ENCODE measurements at places on chromosomes 3 and 15.

- peak; percentile 61 for DNase-seq
Measured at GRCh38 chr3:114392831-114393230, 99.0 kb downstream of the TIGIT start.

DNA sequence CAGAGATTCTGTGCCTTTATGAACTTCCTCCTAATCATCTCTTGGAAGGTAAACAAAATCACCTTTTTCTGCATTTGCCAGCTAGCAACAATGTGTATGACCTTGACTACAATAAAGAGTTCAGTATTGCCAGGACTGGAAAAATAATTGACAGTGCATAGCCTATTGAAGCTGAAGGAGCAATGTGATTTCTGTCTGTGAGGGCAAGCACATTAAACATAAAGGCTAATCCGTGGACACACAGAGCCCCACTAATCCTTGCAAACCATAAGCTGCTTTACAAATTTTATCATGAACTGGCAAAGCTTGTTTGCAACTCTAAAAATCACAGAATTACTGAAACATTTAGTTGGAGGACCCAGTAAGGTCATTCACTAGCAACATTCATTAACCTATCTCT, 563.8 kb downstream of the PYDC2 start:
- DNase-seq: no peak

DNA sequence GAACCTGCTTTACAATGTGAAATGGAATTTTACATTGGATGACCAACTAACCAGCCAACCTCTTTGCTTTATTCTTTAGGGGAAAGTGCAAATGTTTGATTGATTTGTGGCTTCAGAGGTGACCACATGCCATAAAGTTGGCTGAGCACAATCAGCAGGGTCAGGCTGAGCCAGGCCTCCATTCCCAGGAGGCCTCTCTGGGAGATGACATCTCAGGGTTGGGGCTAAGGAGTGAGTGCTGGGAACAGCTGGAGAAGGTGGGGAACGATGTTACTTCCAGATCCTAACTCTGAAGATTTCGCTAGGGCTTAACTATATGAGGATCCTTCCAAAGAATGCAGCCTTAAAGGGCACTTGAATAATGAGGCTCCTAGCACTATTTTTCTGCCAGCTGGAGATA, 131.7 kb downstream of the ATP10A start:
- no peak for DNase-seq

- DNase-seq: no peak
Measured at GRCh38 chr3:18044191-18044590, 301.8 kb upstream of the TBC1D5 start.

DNA sequence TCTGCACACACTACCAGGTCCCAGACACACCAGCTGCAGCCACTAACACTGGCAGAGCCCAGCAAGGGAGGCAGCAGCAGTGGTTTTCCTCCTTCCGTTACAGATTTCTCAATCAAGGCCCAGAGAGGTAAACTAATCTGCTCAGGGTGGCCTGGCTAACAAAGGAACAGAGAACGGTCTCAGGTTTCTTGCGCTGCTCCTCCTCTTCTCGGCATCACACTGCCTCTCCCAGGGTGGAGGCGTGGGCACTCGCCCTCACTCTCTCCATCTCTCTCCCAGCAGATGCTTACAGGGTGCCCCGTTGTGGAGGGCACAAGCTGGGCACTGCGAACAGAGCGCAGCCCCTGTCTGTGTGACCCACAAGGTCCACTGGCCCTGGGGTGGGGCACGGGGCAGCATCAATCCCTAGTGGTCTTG, 228.7 kb downstream of the VPS13C start:
- DNase-seq: no peak

DNA sequence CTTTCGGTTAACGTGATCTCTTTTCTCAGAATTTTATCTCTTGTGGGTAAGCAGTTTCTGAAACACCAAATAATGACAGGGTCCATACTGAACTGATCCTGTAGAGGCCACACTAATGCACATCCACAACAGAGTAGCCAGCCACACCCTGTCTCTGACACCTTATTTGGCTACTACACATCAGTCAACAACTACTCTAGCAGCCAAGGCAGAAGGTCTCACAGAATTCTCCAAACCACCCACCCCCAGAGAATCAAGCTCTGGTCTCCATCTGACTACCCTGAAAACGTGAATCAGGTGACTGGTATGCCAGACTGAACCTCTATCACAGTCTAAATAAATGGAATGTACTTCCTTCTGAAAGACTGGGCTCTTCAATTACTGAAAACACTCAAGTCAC, 38.0 kb downstream of the EDC3 start:
- no peak for DNase-seq

- DNase-seq: no peak
Measured at GRCh38 chr15:98231696-98232440, 271.4 kb downstream of the ARRDC4 start.

DNA sequence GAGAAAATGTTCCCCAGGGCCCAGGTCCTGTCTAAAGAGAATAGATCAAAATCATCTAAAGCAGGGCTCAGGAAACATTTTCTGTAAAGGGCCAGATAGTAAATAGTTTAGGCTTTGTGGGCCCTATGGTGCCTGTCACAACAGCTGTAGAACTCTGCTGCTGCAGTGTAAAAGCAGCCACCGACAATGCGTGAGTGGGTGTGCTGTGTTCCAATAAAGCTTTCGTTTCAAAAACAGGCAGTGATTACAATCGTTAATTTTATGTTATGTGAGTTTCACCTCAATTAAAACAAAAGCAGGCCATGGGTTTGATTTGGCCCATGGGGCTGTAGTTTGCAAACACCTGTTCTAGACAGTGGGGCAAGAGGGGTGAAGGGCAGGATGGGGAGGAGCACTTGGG, 12.5 kb upstream of the HEG1 start:
- no peak for DNase-seq

GRCh38 chr3:190785047-190785446, 77.4 kb downstream of the GMNC start:
- no peak for DNase-seq

DNA sequence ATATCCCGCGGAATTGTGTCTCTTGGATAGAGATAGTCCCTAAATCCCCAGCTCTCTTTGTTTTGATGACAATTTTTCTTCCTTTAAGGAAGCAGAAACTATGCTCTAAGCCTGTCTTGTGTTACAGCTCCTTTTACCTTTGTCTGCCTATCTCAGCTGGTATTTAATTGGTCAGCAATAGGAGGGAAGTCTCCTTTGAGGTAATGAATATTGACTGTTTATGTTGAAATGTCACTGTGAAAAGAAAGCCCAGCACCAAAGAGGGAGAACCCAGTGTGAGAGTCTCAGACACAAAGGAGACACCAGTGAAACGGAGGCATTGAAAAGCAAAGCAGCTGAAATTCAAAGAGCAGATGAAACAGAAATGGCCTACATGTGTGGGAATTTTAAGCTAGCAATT, 372.6 kb downstream of the NR2F2 start:
- no peak for DNase-seq

- no peak for DNase-seq
Measured at GRCh38 chr15:71282076-71282475, 166.8 kb downstream of the THSD4 start.

DNA sequence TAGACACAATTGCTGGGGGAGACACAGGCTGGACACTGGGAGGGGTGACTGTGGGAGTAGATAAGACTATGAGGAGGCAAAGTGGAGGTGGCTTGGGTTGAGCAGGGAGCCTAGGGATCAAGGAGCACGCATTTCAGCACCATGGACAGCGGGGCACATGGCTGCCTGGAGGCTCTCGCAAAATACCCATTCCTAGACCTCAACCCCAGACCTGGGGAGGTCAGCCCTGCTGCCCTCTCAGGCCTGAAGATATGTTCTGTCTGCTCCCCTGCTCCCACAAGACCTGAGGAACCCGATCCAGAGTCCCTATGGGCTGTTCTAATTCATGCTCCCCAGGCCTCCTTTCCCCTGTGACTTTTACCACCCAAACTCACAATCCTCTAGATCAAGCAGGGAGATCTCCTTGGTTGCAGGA, 16.0 kb upstream of the CPEB1 start:
- DNase-seq: no peak

DNA sequence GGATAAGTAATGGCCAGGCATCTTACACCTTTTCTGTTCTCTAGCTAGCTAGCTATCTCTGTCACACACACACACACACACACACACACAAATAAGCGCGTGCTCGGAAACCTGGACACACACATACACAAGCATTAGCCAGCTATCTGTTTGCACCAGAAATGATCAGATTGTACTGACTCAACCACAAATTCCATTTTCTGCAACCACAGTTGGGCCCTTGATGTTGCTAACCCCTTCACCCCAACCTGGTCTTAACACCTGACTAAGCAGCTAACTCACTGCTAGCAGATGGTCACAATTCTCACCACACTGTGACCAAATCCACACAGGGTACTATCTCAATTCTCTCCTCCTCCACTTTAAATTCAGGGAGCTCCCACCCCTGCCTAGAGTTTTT, 183.0 kb upstream of the THBS1 start:
- no peak for DNase-seq
